ENCODE measurements at places on chromosomes 2 and 18.

DNA sequence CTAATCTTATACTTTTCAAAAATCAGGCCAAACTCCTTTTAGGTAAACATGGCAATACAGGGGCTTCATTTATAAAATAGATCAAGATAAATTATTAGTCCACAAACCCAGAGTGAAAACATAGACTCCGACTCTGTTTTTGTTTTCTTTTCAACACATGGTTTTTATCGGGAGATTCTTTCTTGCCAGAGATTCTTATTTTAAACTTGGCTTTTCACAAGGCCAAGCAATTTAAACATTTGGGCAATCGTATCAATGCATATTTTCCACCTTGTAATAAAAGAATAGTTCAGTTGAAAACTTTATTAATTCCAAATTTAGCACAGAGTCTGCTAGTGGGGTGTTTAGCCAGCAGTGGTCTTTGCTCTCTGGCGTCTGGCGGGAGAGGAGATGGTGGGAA, 71.9 kb downstream of the SOX11 start:
- DNase-seq, result no peak

GRCh38 chr18:28281400-28281799, 104.5 kb upstream of the CDH2 start:
- no peak for DNase-seq

GRCh38 chr2:54599914-54600313, 123.5 kb upstream of the EML6 start:
- peak; percentile 61 for DNase-seq

GRCh38 chr2:168345601-168346000, 98.2 kb upstream of the STK39 start:
- no peak for DNase-seq

GRCh38 chr18:71707985-71708500, 836.1 kb downstream of the CBLN2 start:
- DNase-seq, result no peak

DNA sequence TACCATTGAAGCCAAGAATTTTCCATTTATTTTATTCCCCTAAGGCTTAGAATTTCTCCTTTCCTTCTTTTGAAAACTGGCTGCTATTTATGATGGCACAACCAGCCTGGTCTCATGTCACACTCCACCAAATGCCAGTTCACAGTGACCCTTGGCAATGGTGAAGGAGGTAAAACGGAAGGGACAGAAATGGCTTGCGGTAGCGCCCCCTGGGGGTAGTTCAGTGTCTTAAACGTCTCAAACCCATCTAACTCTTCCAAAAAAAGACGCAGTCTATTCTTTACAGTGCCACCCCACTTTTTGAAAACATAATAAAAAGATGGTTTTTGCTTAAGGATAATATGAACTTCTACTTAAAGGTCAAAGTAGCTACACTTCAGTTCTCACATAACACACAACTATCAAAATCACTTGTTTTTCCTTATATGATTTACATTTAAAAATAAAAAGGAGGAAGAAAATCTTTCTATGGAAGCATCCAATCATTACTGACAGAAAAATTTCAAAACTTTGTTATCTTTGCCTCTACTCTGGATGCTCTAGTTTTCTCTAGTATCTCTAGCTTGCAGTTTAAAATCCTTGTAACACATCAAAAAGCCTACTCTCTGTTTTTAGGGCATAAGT, 28.0 kb downstream of the PNO1 start:
- DNase-seq, result no peak

DNA sequence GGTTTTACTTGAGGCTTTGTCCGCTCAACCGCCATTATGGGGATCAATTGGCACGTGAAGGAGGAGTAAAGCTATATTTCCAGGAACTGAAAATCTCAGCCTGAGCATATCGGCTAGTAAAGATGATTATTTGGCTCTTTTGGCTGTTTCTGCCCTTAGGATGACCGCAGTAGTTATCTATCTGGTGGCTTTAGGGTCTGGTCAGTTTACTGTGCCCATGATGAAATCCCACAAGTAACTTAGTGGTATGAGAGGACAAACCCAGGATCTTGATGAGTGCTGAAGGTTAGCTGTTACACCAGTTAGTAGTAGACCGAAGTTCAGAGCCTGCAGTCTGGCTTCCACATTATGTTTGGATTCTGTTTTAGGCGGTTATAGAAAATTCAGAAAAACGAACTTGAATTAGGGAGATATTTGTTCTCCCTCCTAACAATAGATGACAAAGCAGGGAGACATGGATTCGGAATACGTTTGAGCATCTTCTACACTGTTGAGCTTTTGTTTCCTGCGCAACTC, 1.2 kb downstream of the MAT2A start:
- no peak for DNase-seq

DNA sequence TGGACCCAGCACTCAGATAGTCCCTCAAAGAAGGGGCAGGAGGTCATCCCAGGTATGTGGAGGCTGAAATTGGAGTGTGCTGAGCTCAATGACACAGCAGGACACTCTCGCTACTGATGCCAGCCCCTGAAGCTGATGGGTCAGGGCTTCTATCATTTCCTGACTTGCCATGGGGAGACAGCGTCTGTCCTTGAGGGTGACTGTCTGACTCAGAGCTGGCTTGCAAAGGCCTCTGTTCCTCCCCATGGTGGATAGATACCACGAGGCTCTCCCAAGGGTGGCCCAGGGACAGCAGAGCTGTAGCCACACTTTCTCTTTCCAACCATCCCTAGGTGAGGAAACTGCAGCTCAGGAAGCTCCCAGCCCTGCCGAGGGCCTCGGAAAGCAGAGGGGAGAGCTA, 10.8 kb downstream of the ALPG start:
- DNase-seq, result no peak

DNA sequence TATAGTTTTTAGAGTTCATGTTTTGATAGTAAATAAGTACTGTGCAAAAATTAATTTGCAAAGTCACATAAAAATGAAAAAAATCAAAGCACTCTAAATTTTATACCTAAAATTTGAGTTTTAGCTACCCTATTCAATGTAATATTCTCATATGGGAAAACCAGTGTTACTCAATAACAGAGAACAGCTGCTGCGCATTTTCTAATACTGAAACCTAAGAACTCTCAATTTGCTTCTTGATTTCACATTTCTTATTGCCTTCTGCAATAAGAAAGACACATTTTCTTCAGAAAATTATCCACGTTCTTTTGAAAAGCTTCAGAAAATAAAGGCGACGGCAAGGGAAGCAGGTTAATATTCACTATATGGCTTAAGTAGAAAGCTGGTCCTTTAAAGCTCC, 199.1 kb upstream of the CCDC150 start:
- no peak for DNase-seq

- DNase-seq, result no peak
These were observed 857 bp downstream of the DYM start for GRCh38 chr18:49459404-49460171.

GRCh38 chr2:486371-486770, 190.8 kb downstream of the TMEM18 start:
- DNase-seq, result no peak

GRCh38 chr2:109033171-109033570, 44.2 kb upstream of the EDAR start:
- DNase-seq, result no peak

DNA sequence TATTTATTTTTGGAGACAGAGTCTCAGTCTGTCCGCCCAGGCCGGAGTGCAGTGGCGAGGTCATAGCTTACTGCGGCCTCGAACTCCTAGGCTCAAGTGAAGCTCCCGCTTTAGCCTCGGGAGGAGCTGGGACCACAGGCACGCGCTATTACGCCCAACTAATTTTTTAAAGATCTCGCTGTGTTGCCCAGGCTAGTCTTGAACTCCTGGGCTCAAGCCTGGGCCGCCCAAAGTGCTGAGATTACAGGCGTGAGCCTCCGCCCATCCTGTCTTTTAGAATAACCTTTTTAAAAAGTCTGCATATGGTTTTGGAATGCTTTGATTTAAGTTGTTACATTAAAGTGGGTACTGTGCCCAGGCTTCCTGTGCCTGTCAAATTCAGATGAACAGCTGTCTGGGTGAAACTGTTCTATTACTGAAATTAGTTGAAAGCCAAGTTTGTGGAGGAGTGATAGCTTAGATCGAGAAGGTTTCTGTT, 944 bp downstream of the RAB3GAP1 start:
- DNase-seq, result no peak

DNA sequence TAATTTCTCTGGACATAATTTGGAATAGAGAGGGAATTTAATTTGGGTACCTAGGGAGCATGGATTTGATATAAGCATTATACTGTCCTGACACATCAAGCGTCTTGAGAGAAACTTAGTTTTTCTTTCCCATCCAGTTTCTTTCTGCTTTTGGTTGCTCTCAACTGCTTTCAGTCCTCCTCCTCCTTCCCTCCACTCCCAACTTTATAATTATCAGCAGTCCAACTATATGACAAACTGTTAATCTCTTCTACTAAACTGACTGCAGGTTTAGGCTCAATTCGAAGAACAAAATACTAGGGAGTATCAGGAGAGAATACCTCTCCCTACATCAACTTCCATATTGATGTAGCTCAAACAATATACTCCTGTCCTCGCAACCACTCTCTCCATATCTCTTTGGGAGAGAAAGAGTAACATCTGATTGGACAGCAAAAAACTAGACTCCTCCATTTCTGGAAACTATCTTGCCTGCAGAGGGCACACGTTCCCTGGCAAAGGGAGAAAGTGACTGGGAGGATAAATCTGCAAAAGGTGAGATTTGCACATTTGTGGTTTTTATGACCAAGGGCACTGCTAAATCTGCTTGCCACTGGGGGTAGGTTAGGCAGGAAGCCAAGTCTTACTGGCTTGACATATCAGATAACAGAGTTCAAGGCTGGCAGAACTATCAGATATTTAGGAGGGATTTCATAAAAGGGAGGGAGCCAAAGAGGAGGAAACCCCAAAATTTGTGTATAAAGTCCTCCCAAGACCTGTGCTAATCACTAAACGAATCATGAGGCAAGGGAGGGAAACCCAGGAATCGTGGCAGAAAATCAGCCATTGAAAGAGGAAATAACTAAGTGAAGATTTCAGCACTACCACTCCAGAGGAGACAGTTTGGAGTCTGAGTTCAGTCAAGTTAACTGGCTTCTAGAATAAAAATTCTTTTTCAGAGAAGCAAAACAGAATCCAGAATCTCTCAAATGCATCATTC, 40.0 kb downstream of the ICA1L start:
- DNase-seq, result peak; percentile 29

- no peak for DNase-seq
These were observed 246.0 kb downstream of the LDLRAD4 start for GRCh38 chr18:13464432-13465123.

- DNase-seq, result no peak
These were observed 50.0 kb downstream of the SNORC start for GRCh38 chr2:232920055-232920454.

DNA sequence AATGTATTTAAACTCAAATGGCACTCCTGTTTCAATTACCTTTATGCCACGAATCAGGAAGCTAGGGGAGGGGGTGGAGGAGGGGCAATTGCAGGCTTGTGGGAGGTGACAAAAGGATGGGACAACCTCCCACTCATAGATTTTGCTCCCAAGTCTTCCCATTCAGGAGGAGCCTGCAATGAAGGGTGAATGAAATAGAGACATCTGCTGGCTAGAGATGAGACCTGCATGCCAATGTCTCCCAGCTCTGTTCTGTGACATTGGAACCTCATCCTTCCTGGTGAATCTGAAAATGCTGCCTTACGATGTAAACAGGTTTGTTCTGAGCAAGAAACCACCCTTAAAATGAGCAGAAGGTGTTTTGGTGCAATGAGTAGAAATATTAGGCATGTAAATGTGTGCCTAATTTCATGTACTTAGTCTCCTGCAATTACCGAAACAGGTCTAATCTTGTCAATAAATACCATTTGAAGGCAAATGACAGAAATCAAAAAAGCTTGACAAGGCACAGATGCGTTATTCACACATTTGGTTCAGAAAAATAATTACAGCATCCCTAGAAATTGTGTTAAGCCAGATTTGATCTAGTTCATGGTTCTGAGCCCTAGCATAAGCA, 2.7 kb upstream of the PID1 start:
- peak; percentile 9 for DNase-seq

- DNase-seq, result no peak
These were observed 1467.9 kb upstream of the ZEB2 start for GRCh38 chr2:145987793-145988192.

- no peak for DNase-seq
These were observed 75.7 kb downstream of the DOCK10 start for GRCh38 chr2:224966613-224967012.

DNA sequence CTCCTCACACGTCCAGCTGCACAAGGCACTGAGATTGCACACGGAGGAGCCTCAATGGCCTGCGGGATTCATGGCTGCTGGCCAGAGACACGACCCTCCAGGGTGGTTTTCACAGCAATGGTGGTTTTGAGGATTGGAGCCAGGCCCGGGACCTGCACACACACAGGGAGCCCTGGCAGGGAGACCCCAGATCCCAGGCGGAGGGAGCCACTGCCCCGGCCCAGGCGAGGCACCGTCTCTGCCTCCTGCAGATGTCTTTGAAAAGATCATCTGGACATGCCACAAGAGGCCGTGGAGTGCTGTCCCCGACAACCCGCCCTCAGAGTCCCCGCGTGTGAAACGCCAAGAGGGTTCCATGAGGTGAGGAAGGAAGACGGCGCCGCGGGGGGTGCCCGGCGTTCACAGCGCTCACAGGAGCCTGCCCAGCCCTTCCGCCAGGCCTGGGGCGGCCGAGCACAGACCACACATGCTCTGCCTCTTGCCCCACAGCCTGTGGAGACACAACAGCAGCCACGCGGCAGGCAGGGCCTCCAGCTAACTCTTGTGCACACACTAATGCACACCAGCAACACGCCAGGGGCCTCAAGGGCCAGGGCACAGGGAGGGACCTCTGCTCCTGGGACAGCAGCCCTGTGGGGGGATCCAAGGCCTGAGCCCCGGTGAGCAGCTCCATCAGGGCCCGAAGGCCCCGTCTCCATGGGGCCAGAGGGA, 72.8 kb upstream of the CTDP1 start:
- DNase-seq, result no peak

DNA sequence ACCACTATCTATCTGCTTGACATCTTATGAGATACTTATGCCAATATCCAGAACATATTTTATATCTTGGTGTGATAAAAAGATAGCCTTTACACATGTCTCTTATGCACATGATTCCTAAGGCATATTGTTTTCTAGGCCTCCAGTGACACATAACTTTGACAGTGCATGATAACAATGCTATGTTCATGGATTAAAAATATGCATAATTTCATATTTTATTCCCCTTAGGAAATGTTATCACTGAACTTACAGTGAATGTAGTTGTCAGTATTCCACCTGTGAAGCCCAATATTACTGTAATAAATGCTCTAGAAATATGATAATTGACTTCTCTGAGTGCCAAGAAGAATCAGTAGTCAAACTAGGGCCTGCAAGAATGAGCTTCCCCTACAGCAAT, 532.3 kb downstream of the SPAG16 start:
- DNase-seq, result no peak

- DNase-seq, result no peak
These were observed 29.2 kb upstream of the TEX44 start for GRCh38 chr2:231563378-231563961.

DNA sequence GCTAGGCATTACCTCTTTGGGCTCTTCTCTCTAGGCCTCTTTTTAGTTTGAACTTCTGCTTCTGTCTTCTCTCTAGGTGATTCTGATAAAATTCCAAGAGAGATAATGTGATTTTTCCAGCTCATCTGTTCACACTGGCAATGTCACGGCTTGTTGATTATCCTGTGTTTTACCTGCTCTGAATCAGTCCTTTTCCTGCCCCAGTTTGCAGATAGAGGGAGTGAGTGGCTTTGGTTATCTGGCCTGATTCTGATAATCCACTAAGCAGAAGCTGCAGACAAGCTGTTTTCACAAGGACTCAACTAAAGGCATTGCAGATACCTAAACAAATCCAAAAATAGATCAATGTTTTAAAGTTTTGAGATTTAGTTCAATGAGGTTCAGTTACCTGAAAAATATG, 111.9 kb downstream of the DCC start:
- DNase-seq, result no peak

Data from HS-27A (cell line).